ENCODE measurements at places on chromosomes 5 and 9. TPM values are rescaled to one million over a fixed set of nuclear protein-coding genes. Genes with fewer than 3 reads are reported as not detected.

Gene PCDHGB5
- 15.0 TPM for polyA plus RNA-seq

Gene PCDH12
- 0.36 TPM for polyA plus RNA-seq

Gene TLE4
- polyA plus RNA-seq, result 25.2 TPM

Gene SLC6A18
- not detected for polyA plus RNA-seq

Gene SPTLC1
- polyA plus RNA-seq, result 115 TPM

Gene LHX6
- polyA plus RNA-seq, result not detected

Gene EMB
- polyA plus RNA-seq, result 0.20 TPM

Gene GNG10
- polyA plus RNA-seq, result 121 TPM

Gene LCN12
- not detected for polyA plus RNA-seq

Gene GPR151
- polyA plus RNA-seq, result not detected

Gene TUSC1
- 12.7 TPM for polyA plus RNA-seq

Gene DIRAS2
- not detected for polyA plus RNA-seq

Gene HTR1A
- not detected for polyA plus RNA-seq

DNA sequence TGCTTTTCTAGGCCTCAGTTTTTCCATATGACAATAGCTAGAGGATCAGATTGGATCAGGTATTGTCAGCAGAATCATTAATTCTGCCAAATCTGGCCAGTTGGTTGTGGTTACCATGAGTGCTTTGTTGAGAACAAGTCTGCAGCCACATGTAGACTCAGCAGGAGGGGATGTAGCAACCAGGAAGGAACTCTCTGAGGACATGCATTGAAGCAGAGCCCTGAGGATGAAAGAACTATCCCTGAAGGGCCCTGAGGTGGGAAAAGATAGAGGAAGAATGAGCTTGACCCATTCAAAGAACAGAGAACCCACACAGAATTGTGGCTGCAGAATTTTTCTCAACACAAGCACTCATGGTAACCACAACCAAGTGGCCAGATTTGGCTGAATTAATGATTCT is 60.1 kb upstream of the AFAP1L1 start:
- DNase-seq, result peak; percentile 79

DNA sequence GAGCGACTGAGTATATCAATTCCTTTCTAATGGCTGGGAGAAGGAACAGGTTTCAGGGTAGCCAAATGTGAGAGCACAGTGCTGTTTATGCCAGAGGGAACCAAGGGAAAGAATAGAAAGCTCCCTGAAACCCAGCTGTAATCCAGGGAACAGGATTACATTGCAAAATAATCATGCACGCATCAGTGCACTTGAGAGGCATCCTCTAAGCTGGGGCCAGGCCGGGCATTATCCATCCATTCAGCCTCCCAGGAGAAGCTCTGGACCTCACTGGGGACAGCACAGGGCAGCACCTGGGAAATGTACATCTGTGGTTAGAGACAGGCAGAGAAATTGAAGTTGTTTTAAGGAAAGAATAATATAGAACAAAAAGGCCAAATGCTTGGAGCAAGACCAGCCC is 72.7 kb downstream of the MTRR start:
- no peak for DNase-seq

DNA sequence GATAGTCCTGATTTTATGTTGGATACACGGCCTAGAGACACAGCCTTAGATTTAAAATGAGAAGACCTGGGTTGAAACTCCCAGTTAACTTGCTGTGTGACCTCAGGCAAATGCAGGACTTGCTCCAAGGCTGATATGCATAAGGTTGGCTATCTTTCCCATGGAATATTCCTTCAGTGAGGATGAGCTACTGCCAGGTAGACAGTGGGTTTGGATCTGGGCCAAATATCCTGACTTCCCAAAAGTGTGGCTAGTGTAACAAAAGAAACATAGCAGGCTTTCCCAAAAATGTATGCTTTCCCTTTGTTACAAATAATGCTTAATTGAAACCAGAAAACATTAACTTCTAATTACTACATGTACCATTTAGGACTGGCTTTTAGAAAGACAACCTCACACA is 697 bp upstream of the XPA start:
- no peak for DNase-seq

GRCh38 chr9:14983599-14983998 is 73.4 kb upstream of the FREM1 start:
- no peak for DNase-seq

GRCh38 chr5:31470608-31471007 is 61.3 kb downstream of the DROSHA start:
- DNase-seq, result peak; percentile 76

DNA sequence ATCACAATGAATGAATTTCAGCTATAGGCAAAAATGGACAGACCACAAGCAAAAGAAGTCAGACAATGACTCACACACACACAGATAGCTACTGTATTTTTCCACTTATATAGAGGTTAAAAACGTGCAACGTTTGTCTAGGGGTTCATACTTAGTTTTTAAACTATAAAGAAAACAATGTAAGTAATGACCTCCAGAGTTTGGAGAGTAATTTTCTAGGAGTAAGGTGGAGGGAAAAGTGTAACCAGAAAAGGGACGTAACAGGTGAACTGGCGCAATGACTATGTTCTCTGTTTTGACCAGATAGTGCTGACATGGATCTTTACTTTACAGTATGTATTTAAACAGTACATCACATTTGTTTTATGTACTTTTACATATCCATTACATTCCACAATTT is 51.1 kb downstream of the FNIP1 start:
- DNase-seq, result peak; percentile 4

- DNase-seq, result no peak
These were observed 115.2 kb downstream of the SVEP1 start for GRCh38 chr9:110464321-110464720.

- peak; percentile 23 for DNase-seq
These were observed 192.6 kb upstream of the PRDM9 start for GRCh38 chr5:23314827-23315226.

DNA sequence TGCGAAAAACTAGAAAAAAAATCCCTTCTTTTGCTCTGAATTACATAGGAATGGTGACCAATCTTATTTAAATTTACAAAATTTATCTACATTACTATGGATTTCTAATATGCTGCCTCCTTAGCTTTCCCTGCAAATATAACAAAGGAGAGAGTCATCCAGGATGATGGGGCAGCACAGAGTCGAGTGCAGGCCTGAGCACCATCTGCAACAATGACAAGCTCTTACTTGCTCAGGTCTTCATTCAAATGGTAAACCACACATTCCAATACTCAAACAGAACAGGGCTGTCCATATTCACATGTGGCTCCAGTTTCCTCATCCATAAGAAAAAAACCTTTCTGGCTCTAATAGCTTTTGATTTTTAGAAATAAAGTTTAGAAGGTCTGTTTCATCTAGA is 33.5 kb upstream of the ZNF354B start:
- no peak for DNase-seq

DNA sequence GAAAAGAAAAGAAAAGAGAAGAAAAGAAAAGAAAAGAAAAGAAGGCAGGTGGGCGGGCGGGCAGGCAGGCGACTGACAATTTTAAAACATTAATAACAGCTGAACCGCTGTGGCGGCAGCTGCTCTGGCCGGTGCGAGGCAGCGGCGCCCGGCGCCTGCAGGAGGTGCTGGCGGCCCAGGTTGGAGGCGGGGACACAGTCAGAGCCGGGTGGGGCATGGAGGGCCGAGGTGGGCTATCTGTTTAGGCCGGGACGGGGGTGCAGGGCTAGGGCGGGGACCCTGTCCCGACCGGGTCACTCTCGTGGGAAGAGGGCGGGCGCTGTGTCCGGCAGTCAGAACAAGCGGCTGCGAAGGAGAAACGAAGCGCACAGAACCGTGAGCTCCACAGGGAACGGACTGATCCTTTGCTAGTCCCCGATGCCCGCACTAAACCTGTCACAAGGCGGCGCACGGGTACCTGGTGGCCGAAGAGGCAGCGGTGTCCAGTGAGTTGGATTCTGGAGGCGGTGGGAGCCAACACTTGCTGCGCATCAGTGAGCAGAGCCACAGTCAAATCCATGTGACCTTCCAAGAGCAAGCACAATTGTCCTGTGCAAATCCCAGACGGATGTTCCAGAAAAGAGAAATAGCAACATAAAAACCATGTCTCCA is 13.6 kb upstream of the ALDOB start:
- peak; percentile 86 for DNase-seq

DNA sequence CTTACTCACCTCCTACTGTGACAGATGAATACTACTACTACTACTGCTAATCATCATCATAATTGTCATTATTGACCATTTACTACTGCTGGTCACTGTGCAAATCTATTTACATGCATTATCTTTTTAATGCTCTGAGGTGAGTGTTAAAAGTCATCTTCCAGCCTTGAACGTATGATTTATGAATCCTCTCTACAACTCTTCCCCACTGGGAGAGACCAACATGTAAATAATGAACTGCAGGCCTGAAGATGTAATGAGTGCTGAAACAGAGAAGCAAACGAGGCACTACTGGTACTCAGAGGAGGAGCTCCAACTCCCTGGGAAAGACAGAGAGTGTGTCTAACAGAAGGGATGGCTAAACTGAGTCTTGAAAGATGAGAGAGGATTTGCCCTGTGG is 95.4 kb downstream of the JAKMIP2 start:
- no peak for DNase-seq

GRCh38 chr5:139903450-139903794 is 107.8 kb downstream of the PSD2 start:
- no peak for DNase-seq

DNA sequence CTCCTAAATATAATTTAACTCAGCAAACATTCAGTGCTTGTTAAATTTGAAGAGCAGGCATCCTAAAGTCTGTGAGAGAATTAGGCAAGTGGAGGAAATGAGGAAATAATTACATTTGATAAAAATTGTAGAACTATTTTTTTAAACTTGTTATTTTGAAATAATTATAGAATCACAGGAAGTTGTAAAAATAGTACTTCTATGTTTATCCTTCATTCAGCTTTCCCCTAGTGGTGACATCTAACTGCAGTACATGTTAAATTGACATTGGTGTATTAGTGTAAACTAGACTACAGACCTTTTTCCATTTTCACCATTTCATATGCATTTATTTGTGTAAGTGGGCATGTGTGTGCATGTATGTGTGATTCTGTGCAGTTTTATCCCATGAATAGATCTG is 51.6 kb downstream of the F2RL2 start:
- no peak for DNase-seq

- DNase-seq, result peak; percentile 70
These were observed 1.1 kb downstream of the GALNT10 start for GRCh38 chr5:154191467-154192261.

DNA sequence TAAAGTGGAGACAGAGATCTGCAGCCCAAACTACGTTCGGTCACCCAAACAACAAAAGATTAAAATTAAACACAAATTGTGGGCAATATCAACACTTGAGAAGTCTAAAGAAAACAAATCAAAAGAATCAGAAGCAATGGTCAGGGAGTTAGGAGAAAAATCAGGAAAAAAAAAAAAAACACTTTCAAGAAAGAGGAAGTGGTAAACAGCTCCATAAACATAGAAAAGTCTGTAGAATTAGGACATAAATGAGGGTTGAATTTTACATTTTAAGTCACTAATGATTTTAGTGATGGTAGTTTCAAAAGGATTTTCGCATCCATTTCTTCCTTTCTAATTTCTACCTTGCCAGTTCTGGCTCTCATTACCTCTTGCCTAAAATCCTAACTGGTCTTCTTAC is 10.1 kb downstream of the RNF145 start:
- DNase-seq, result no peak

DNA sequence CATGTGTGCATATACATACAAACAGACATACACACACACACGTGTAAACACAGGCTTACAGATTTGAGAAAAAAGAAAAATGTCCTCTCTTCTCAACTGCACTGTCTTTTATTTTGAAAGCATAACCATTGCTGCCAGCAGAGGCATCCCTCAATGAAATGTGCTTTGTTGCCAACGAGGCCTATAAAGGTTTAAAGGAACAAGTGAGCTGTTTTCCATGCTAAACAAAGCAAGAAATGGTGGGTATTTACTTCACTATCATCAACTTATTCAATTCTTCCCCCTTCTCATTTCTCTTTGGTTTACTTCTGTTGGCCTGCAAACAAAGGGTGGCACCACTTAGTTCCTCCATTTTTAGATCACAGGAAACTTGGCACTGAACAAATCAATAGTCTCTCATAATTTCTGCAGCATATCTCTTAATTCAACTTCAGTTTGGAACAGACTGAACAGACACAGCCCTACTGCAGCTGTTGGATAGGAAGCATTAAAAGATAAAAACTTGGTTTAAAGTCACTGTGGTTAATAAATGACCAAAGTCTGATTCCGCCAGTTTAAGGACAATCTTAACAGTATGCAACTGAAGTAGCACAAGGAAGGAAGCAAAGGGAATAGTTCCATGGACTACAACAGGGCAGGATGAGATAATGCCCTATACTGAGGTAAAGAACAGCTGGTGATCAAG is 21.7 kb downstream of the TTC33 start:
- no peak for DNase-seq

- no peak for DNase-seq
These were observed 34.7 kb upstream of the NMUR2 start for GRCh38 chr5:152439791-152440190.

GRCh38 chr9:33277484-33277883 is 12.6 kb downstream of the CHMP5 start:
- DNase-seq, result no peak

Data from GM23248 (cell line).